ENCODE measurements at places on chromosomes 11 and 22. TPM values are rescaled to one million over a fixed set of nuclear protein-coding genes. Genes with fewer than 3 reads are reported as not detected.

- DNase-seq, result no peak
These were observed 14.8 kb upstream of the MAML2 start for GRCh38 chr11:96357794-96358193.

DNA sequence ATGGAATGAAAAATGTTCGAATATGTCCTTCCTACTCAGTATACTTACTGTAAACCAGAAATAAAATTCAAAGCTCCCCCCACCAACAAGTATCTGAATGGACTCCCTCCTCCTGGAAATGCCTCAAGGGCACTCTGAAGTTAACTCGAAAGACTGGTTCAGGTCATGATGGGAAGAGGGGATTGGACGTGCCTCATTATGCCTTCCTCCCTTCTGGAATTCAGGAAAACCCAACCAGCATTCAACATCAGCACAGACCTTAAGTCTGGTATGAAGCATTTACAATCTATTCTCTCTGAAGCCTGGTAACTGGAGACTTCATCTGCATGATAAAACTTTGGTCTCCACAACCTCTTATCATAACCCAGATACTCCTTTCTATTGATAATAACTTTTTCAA lies 428.3 kb upstream of the RAG2 start:
- no peak for DNase-seq

OR10G4 gene
- not detected for polyA plus RNA-seq

OSBP2 gene
- polyA plus RNA-seq, result 5.8 TPM

- no peak for DNase-seq
These were observed 478.1 kb upstream of the CHORDC1 start for GRCh38 chr11:90700789-90701439.
